Metanephros (tissue), 2 donors: ENCODE measurements at places on chromosomes 4 and X. TPM values are rescaled to one million over a fixed set of nuclear protein-coding genes. Genes with fewer than 3 reads are reported as not detected.

ZDHHC15 gene
- 5.1 TPM for total RNA-seq

CLTRN gene
- total RNA-seq: 10.3 TPM

HSFX1 gene
- 1.7 TPM for total RNA-seq

RPA4 gene
- total RNA-seq: 2.4 TPM

MAPK10 gene
- total RNA-seq: 155 TPM

PRR32 gene
- 9.7 TPM for total RNA-seq

ASB12 gene
- total RNA-seq: 5.5 TPM

HS6ST2 gene
- total RNA-seq: 29.4 TPM

PPEF2 gene
- total RNA-seq: not detected

EPHA5 gene
- 0.41 TPM for total RNA-seq

ARSJ gene
- total RNA-seq: 10.0 TPM

IRAK1 gene
- 32.6 TPM for total RNA-seq

USP17L25 gene
- total RNA-seq: not detected

UGT2B10 gene
- total RNA-seq: not detected

ASB5 gene
- total RNA-seq: 36.8 TPM

AFP gene
- total RNA-seq: 34.0 TPM

RIPPLY1 gene
- total RNA-seq: 1.3 TPM

ANOS1 gene
- 7.4 TPM for total RNA-seq

STAG2 gene
- total RNA-seq: 104 TPM

FAM184B gene
- total RNA-seq: 1.6 TPM

SH3TC1 gene
- total RNA-seq: 65.4 TPM

ADH6 gene
- 8.8 TPM for total RNA-seq

GNRHR gene
- not detected for total RNA-seq

DDX53 gene
- total RNA-seq: not detected

SPINK2 gene
- total RNA-seq: 0.35 TPM

ERAS gene
- total RNA-seq: not detected

RAB33A gene
- 1.3 TPM for total RNA-seq

ETFDH gene
- total RNA-seq: 33.1 TPM

NPNT gene
- 101 TPM for total RNA-seq

NSUN7 gene
- total RNA-seq: 13.3 TPM

KIAA1210 gene
- total RNA-seq: 4.1 TPM

RAI2 gene
- 5.3 TPM for total RNA-seq

HPGD gene
- 39.8 TPM for total RNA-seq

DAPP1 gene
- 4.6 TPM for total RNA-seq

IRS4 gene
- 2.9 TPM for total RNA-seq

TEX11 gene
- not detected for total RNA-seq

ZNF732 gene
- total RNA-seq: 1.9 TPM

NAP1L3 gene
- 6.4 TPM for total RNA-seq

TREX2 gene
- total RNA-seq: 1.6 TPM

GSX2 gene
- not detected for total RNA-seq

LAP3 gene
- total RNA-seq: 66.5 TPM

OFD1 gene
- 32.9 TPM for total RNA-seq

HPF1 gene
- total RNA-seq: 22.3 TPM

HMGN5 gene
- total RNA-seq: 3.7 TPM

ZCCHC12 gene
- total RNA-seq: 1.2 TPM

DUSP21 gene
- not detected for total RNA-seq

CNKSR2 gene
- 3.2 TPM for total RNA-seq

IQCM gene
- total RNA-seq: not detected

CT47B1 gene
- total RNA-seq: not detected

PORCN gene
- total RNA-seq: 7.4 TPM

ANKRD50 gene
- total RNA-seq: 47.9 TPM

SLC4A4 gene
- total RNA-seq: 63.1 TPM

ODAPH gene
- 0.18 TPM for total RNA-seq
